ENCODE measurements at places on chromosomes 13 and 19.

DNA sequence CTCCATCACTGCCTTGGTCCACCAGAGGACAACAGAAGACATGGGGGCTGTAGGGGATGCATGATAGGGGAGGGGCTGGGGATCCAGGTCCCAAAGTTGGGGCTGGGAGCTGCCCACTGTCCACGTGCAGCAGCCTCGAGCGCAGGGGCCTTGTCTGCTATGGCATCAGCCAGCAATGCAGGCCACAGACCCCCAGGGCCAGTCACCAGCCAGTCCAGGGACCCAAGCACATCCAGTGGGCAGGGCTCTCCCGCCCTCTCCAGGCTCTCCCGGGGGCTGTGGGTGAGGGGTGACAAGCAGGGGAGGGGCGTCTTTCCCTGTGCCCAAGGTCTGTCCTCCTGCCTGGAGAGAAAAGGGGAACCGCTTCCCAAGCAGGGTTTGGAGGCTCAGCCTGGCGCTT, 32.8 kb downstream of the PEPD start:
- DNase-seq: no peak

DNA sequence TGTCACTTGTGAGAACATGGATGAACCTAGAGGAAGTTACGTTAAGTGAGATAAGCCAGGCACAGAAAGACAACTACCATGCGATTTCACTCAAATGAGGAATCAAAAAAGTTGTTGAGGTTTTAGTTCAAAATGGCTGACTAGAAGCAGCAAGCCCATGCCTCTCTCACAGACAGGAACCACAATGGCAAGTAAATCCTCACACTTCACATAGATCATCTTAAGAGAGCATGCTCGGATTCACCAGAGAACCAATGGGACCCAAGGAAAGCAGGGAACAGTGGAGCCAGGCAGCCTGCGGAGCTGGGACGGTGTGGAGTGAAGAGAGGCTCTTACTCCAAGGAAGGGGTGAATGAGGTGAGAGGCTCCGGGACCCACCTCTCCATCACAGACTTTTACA, 581.0 kb downstream of the UQCRFS1 start:
- DNase-seq: no peak

DNA sequence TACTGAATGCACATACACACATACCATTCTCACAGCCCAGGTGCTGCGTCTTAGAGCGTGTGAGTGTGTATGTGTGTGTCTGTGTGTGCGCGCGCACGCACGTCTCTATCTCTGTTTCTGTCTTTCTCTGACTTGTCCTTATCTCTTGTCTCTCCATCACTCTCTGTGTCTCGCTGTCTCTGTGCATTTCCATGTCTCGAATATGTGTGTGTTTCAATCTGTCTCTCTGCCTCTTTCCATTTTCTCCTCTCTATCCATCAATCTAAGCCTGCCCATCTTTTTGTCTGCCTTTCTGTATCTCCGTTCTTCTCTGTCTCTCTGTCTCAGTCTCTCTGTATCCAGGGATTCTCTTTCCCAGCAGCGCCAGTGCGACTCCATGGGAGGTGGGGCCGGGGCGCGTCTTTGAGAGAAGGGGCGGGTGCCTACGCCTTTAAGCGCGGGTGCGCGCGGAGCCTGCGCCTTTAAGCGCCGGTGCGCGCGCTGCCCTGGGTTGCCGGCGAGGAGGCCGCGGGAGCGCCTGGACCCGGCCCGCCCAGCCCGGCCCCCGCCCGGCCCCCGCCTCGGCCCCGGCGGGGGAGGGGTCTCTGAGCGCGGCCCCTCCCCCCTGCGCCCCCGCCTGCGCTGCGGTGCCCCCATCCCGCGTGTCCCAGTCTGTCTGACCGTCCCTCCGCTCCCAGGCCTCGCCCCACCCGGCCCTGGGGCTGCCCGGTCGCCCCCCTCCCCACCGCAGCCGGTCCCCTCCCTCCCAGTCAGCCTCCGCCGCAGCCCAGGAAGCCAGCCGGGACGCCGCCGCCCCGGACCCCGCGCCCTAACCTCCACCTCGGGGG, at the start of gene LRFN3:
Gene LRFN3 (plus strand): TSS at position 464 of the 827 bp plus-strand sequence. CDS start 3,052 bp downstream, outside the sequence.
- peak; percentile 51 for DNase-seq

DNA sequence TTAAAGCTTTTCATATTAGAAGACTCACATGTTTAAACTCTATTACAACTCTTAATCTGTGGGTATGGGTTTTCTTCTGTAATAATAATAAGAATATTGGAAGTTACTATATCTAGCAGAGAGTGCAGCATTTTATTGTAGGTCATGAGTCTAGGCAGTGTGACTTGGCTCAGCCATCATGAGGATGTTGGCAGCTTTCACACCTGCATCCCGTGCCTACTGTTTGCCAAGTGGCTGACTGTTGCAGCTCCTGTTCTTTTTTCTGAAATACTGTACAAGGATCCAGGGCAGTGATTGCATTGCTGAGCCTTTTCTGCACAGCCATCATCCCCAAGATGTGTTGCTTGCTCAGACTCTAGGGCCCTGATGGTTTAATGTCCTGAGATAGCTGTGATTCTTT, 47.4 kb downstream of the MTUS2 start:
- no peak for DNase-seq

DNA sequence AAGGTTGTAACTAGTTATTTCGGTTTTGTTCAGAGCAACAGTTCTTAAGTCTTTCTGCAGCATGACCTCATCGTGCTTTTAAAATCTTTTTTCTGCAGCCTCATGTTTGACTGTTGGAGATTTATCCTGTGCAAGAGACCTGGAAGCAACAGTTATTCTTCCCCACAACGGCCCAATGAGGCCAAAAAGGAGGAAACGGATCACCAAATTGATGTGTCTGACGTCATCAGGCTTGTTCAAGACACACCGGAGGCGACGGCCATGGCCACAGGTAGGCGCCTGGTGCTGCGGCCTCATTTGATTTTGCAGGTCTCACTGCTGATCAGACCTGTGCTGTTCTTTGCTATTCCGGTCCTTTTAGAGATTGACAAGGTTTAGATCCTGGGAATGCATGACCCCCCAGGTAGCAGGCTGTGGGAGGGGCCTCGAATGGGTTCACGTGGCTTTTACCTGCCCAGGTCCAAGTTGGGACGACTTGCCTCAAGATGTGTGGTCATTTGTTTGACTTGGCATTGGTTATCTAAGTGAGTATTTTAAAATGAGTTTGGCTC, 66.8 kb upstream of the MCF2L start:
- DNase-seq: no peak

- no peak for DNase-seq
Measured at GRCh38 chr19:50962245-50962644, 7.1 kb downstream of the KLK6 start.

DNA sequence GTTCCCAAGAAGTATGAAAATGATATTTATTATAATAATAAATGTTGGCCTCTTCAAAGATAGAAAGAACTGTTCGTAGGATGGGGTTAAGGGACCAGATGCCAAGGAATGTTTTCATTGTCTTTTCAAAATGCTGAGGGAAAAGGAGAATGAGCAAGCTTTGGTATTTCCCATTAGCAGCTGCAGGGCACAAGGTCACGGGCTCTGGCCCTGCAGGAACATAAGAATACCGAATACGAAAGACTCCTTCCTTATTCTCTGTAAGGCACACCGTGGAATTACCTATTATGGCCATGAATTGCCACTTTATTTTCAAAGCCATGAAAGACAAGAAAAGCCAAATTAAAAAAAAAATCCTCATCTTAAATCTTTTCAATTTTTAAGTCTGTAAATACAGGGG, 49.6 kb upstream of the OLFM4 start:
- no peak for DNase-seq

- no peak for DNase-seq
Measured at GRCh38 chr19:11236324-11237301, 2.8 kb upstream of the ANGPTL8 start.

GRCh38 chr19:6413721-6414643, 10.6 kb downstream of the KHSRP start:
- no peak for DNase-seq

DNA sequence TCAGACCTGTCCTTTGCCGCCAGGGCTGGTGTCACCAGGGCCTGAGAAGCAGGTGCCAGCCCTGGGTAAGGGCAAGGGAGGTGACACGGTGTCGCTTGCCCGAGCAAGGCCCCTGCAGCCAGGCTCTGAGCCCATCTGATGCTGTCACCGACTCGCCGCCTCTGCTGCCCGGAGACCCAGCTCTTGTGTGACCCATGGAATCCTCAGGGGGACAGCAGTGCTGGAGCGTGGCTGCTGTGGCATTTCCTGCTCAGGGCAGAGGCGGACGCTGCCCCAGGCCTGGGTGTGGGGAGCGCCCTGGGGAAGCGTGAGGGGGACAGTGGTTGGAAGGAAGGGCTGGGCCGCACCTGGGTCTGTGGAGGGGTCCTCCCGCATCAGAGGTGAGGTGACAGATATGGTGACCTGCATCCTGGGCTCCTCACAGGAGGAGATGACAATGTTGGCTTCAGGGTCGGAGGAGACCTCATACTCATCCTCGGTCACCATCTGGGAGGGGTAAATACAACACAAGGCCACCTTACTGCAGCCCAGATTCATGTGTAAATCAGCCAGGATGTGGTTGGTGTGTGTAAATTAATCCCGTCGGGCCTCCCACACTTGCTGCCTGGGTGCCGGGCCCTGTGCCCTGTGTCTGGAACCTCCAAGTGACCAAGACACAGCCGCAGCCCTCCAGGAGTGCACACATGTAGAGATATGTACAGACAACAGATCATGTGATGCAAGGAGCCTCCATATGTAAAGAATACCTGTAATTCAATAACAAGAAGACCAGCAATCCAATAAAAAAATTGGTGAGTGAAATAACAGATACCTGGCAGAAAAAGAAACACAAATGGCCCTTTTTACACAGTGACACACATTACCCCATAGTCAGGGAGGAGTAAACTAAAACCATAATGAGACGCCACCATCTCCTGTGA, 27.6 kb upstream of the MATK start:
- DNase-seq: peak; percentile 32

DNA sequence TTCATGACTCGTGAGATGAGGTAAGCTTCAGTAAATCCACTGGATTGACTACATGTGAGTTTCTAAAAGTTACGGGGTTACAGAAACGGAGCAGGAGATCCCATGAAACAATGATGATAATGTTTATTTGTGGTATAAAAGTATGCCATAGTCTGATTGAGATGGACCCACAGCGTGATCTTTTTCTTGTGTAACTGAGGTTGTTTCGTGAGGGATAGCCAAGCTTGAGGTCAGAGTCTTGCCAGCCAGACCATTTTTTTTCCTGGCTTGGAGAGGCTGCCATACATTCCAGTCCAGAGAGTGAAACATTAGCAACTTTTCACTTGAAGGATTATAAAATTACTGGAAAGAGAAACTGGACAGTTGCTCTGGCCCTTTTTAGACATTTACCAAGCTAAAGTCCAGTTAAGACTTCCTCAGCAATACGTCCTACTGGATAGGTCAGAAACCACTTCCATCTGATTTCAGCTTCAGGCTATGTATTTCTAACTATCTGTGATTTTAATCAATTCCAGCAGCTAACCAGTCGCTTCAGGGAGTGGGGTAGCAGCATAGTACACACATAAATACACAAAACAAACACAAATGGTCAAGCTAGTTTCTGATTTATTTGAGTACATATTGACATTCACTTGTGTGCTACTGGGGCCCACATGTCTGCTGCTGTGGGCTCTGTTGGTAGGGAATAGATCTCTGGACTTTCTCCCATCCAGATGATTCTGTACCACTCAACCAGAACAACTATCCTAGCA, 194.6 kb downstream of the POSTN start:
- no peak for DNase-seq

GRCh38 chr13:94009701-94010100, 469.8 kb downstream of the DCT start:
- no peak for DNase-seq

DNA sequence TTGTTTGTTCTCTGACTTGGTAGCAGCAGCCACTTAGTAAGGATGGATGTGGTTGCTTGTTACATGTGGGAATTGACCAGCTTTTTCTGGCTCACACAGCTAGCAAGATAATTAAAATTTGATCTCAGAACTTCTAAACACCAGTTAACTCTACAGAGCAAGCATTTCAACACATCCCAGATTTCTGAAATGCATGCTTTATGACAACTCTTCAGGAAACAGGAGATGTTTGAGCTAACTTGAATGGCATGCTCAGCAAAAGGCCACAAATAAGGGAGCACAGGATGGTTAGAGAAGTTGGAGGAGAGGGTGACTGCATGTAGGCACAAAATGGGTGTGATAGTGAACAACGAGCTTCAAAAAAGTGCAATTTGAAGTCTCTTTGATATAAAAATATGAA, 167.1 kb upstream of the SPRY2 start:
- no peak for DNase-seq

- no peak for DNase-seq
Measured at GRCh38 chr19:3115916-3116602, 19.8 kb upstream of the GNA15 start.

GRCh38 chr13:70363991-70364390, 255.7 kb upstream of the KLHL1 start:
- DNase-seq: no peak

DNA sequence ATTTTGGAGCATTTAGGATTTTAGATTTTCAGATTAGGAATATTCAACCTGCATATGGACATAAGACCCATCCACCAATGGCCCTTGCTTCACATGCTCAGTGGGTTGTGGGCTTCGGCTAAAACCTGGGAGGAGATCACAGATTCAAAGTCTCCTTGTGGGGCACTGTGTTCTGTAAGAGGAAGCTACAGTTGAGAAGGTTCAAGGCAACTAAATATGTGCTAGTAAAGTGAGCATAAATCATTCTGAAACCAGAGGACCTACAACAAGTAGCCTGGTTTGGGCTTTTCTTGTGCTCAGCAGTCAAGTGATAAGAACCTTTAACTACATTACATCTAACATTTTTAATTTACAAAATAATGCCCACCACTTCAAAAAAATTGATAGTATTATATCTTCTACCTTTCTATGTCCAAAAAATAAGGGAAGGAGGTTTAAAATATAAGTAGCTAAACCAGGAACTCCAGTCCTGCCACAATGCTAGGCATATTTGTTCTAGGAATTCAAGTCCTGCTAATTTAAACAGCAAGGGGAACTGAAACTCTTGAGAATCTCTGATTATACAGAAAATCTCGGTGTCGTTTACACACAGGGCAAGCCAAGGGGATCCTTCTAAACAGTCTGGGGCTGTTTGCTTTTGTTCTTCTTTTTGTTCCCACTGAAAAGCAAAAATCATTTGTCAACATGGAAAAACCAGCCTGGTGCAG, 36.6 kb downstream of the FOXO1 start:
- no peak for DNase-seq

GRCh38 chr13:29977476-29978120, 127.2 kb upstream of the UBL3 start:
- no peak for DNase-seq

- peak; percentile 27 for DNase-seq
Measured at GRCh38 chr19:14507704-14508542, 10.3 kb downstream of the DNAJB1 start.

DNA sequence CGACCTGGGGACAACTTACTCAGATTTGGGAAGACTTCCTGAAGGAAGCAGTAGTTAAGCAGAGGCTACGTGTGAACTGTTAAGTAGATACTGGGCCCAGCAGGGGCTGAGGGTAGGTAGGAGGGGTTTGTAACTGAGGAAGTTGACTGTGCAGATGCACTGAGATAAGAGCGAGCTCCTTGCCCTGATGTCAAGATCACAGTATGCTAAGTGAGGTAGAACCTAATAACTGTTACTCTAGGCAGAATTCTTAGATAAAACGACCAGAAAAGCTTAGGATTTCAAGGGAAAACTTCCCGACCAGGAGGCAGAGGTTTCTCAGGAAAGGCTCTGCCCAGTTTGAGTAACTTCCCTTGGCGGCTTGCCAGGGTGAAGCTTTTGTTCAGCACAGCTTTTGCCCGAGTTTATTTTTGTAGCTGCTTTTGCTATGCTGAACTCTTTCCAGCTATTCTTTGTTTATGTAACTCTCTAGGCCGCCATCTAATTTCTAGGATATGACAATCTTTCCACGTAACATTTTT, 632.1 kb downstream of the DIAPH3 start:
- peak; percentile 2 for DNase-seq
